Stimulated activated CD4-positive, alpha-beta T cell treated with anti-CD3 and anti-CD28 coated beads, Interleukin-15, amount 100 ng/mL, for 1 hour (primary cell): ENCODE measurements at places on chromosomes 6 and 20.

- DNase-seq: no peak
Observed at GRCh38 chr6:35203152-35203670, 10.5 kb upstream of the SCUBE3 start.

- DNase-seq: no peak
Observed at GRCh38 chr6:42790549-42791181, 8.8 kb downstream of the BICRAL start.

GRCh38 chr6:139994998-139995397 is 620.5 kb upstream of the CITED2 start:
- no peak for DNase-seq

- DNase-seq: no peak
Observed at GRCh38 chr6:43927532-43928210, 157.7 kb downstream of the VEGFA start.

- DNase-seq: no peak
Observed at GRCh38 chr6:3013901-3014674, 14.4 kb downstream of the NQO2 start.

- peak; percentile 31 for DNase-seq
Observed at GRCh38 chr20:45933266-45934045, 1.0 kb upstream of the PCIF1 start.

GRCh38 chr6:130908188-130908587 is 81.0 kb downstream of the SMLR1 start:
- no peak for DNase-seq

DNA sequence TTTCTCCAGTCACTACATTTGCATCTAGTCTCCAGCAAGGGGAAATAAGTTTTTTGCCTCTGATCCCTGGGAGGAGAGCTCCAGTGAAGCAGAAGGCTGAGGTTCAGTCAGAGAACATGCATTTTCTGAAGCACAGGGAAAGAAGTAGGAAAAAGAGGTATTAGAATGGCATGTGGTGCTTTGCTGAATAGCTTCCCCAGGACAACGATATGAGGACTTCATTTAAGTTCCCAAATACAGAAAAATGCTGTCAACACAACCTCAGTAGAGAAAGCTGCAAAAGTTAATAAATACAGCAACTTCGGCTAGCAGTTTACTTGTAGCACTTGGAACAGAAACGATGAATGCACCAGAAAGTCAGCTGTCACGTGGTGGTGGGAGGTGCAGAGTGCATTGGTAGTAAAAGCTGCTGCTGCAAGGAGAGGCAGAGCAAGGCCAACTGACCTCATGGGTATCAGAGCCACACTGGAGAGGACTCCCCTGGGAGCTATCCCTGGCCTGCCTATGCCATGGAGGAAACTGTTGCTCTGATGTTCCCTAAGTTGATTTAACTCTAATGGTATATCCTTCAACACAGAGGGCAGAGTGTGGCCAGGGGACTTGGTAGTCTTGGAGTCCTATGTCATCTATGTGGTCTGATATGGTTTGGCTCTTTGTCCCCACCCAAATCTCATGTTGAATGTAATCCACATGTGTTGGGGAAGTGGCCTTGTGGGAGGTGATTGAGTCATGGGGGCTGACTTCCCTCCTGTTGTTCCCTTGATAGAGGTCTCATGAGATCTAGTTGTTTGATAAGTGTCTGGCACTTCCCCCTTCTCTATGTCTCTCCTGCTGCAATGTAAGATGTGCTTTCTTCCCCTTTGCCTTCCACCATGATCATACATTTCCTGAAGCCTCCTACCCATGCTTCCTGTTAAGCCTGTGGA is 85.9 kb downstream of the ADTRP start:
- no peak for DNase-seq

GRCh38 chr6:163085861-163086623 is 328.5 kb upstream of the QKI start:
- DNase-seq: no peak

- no peak for DNase-seq
Observed at GRCh38 chr20:50400705-50401586, 109.2 kb upstream of the PTPN1 start.

GRCh38 chr6:1591243-1591642 is 18.5 kb upstream of the FOXC1 start:
- DNase-seq: no peak

DNA sequence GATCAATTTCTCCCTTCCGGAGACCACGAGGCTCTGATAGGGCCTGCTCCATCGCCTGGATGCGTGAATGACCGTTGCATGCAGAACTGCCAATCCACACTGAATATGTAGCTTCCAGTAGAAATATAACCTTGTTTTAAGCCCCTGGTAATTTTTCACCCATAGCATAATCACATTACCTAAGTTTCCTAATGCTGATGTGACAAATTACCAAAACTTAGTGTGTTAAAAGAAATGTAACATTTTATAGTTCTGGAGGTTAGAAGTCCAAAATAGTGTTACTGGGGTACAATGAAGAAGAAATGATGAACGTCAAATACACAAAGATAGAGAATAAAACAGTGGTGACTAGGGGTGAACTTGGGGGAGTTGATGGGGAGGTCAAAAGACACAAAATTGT is 22.0 kb upstream of the SIRPD start:
- DNase-seq: no peak

DNA sequence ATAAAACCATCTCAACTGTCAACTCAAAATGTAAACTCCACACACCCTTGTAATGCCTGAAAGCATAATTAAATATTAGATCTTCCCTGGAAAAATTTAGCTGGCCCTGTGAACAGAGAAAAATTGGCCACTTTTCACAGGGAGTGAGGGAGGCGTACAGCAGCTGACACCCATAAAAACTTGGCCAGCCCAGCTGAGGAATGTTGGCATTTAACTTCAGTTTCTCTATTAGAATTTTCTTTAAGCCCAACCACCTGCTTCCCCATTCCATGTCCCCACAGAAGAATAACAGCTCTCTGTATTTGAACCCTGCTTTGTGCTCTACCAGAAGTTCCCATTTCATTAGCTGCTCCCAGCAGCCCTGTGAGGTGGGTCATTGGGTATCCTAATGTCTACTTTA is 41.0 kb downstream of the PKHD1 start:
- DNase-seq: no peak

DNA sequence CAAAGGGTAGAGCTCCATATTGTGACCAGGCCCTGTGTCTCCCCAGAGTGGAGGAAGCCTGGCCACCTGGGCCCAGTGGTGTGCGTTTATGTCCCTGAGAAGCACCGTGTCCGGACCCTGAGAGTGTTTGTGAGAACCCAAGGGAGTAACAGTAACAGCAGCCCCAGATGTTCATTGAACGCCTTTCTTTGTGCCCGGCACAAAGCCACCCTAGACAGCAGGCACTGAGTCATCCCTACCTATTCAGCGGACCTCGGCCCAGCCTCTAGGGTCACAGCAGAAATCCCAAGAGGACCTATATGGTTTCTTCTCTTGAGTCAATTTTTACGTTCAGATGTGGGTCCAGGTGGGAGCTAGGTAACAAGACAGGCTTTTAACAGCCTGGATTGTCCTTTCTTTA is 24.5 kb downstream of the BCAS4 start:
- DNase-seq: no peak

GRCh38 chr20:24531631-24532419 is 62.4 kb downstream of the SYNDIG1 start:
- no peak for DNase-seq
